ENCODE measurements at places on chromosomes 1 and 21. TPM values are rescaled to one million over a fixed set of nuclear protein-coding genes. Genes with fewer than 3 reads are reported as not detected.

Gene CERS2
- total RNA-seq: 165 TPM

Gene RNU1-1
- under 0.01 TPM for total RNA-seq

Gene IL22RA1
- not detected for total RNA-seq

Gene HOOK1
- total RNA-seq: 3.6 TPM

Gene CCDC185
- total RNA-seq: not detected

Gene RGS7
- total RNA-seq: 0.06 TPM

Gene KCNA2
- total RNA-seq: not detected

Gene CAMK2N1
- 18.2 TPM for total RNA-seq

Gene DISP3
- 0.29 TPM for total RNA-seq

All from epithelial cell of proximal tubule (primary cell).